ENCODE measurements at places on chromosomes 6 and 20.

DNA sequence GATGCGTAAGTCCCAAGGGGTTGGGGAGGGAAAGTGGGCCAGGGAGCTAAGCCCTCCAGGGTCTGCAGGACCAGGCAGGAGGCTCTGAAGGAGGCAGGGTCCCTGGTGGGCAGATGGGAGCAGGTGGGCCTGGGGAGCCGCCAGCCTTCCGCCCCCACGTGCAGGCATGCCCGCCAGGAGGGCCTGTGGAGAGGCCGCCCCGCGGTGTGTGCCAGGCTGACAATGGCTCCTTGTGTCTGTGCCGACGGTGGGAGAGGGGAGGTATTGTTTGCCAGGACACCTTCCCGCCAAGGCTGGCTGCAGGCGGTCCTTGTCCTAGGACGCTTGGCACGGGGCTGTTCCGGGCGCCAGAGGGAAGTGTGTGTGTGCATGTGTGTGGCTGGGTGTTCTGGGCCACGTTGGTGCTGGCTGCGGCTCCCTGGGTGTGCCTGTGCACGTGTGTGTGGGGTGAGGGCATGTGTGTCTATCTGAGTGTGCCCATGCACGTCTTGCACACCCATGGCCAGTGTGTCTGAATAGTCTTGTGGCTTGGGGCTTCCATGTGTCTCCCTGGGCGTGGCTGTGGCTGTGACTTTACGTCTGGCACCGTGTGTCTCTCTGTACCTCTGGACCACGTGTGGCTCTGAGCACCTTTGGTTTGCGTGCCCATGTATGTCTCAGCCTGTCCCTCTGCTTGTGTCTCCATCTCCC lies 153.0 kb downstream of the CEBPB start:
- no peak overlapping the region for H3K4me3 ChIP-seq
- H3K4me1 ChIP-seq: peaks cover 53% of the 10 kb centered on the region
- H3K27ac ChIP-seq: no peak overlapping the region
- no peak for DNase-seq
- no peaks in the 10 kb centered on the region for H3K27me3 ChIP-seq

DNA sequence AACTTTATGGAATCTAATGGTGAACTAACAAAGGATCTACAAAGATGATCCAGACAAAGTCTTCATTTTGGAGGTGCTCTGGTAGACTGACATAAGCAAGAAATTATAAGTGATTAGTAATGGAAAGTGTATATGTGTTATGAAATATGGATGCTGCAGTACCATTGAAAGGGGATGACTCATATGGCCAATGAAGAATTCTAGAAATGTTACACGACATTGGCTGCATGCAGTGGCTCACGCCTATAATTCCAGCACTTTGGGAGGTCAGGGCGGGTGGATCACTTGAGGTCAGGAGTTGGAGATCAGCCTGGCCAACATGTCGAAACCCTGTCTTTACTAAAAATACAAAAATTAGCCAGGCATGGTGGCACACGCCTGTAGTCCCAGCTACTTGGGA lies 23.5 kb downstream of the CFAP206 start:
- no peaks in the 10 kb centered on the region for H3K36me3 ChIP-seq
- no peak overlapping the region for H3K4me3 ChIP-seq
- H3K27ac ChIP-seq: no peak overlapping the region
- H3K4me1 ChIP-seq: no peaks in the 10 kb centered on the region
- DNase-seq: no peak

- H3K27me3 ChIP-seq: no peaks in the 10 kb centered on the region
- no peaks in the 10 kb centered on the region for H3K36me3 ChIP-seq
- H3K4me1 ChIP-seq: peaks cover 35% of the 10 kb centered on the region
- DNase-seq: no peak
Observed at GRCh38 chr6:42296614-42297013, 79.0 kb upstream of the MRPS10 start.

DNA sequence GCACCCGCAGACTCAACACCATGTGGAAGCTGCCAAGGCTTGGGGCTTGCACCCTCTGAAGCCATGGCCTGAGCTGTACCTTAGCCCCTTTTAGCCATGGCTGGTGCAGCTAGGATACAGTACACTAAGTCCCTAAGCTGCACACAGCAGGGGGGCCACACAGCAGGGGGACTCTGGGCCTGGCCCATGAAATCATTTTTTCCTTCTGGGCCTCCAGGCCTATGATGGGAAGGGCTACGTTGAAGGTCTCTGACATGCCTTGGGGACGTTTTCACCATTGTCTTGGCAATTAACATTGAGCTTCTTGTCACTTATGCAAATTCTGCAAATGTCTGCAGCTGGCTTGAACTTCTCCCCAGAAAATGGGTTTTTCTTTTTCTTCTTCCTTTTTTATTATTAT lies 103.3 kb downstream of the SLC16A10 start:
- no peaks in the 10 kb centered on the region for H3K36me3 ChIP-seq
- no peak for DNase-seq
- no peaks in the 10 kb centered on the region for H3K4me1 ChIP-seq
- H3K4me3 ChIP-seq: no peak overlapping the region
- no peak overlapping the region for H3K27ac ChIP-seq

GRCh38 chr6:168598251-168599117 lies 157.5 kb downstream of the SMOC2 start:
- no peaks in the 10 kb centered on the region for H3K4me1 ChIP-seq
- no peak overlapping the region for H3K27ac ChIP-seq
- no peaks in the 10 kb centered on the region for H3K27me3 ChIP-seq
- no peak for DNase-seq
- no peaks in the 10 kb centered on the region for H3K36me3 ChIP-seq

GRCh38 chr6:39824030-39824926 lies 32.1 kb downstream of the DAAM2 start:
- no peak overlapping the region for H3K4me3 ChIP-seq
- no peaks in the 10 kb centered on the region for H3K27me3 ChIP-seq
- H3K36me3 ChIP-seq: no peaks in the 10 kb centered on the region
- H3K27ac ChIP-seq: peak overlapping the region; percentile 54

DNA sequence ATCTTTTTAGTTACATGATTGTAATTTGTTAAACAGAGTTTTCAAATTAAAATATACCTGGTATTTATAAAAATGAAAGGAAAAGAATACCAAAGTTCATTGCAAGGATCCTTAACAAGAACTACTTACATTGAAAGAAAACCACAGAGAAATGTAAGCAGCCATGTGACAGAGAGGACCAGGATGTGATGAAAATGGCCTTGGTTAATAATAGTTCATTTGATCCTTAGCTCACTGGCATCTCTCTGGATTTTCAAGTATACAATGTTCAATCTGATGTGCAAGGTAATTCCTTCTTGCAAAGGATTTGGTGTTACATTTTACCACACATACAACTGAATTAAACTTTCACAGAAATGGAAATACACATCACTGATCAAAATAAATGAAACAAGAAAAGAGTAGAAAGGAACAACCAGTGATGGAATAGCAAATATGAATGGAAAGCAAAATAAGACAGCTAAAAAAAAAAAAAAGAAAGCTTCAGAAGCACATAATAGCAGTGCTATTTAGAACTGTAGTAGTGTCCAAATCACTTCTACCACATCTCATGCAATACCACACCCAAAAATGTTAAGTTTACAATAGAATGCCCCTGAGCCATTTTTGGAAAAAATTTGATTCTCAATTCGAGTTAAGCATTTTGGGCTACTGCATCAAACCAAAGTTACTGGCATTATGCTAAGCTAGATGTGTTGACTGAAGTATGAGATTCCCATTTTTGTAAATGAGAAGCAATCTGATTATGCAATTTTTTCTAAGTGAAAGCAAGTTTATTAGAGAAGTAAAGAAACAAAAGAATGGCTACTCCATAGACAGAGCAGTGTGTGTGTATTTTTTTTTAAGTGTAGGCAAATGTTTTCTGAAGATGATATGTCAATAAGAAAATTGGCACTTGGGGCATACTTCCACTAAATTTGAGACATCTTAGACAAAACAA lies 22.6 kb upstream of the HLA-A start:
- DNase-seq: no peak
- H3K4me1 ChIP-seq: no peaks in the 10 kb centered on the region
- H3K36me3 ChIP-seq: no peaks in the 10 kb centered on the region
- H3K4me3 ChIP-seq: no peak overlapping the region

- H3K27ac ChIP-seq: no peak overlapping the region
- no peaks in the 10 kb centered on the region for H3K27me3 ChIP-seq
- no peaks in the 10 kb centered on the region for H3K4me1 ChIP-seq
- H3K4me3 ChIP-seq: no peak overlapping the region
Observed at GRCh38 chr20:59131551-59132285, 31.9 kb upstream of the ZNF831 start.

DNA sequence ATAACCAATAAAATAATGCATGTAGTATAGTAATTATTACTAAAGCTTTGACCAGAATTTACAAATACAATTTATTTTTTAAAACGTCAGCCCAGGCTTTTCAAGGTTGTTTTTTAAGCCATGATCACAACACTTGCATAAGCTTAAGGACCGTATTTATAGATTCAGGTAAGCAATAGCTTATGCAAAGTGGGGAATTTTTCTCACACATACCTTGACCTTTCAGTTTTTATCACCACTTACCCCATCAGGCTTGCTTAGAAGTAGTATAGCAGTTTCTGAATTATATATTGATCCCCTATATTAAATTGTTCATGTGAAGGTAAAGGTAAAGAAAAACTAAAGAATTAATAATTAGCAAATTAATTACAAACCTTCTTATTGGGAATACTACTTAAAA lies 232.3 kb upstream of the FKBP1C start:
- H3K27me3 ChIP-seq: no peaks in the 10 kb centered on the region
- no peak overlapping the region for H3K27ac ChIP-seq
- H3K36me3 ChIP-seq: no peaks in the 10 kb centered on the region
- no peak for DNase-seq
- no peaks in the 10 kb centered on the region for H3K4me1 ChIP-seq

- no peak for DNase-seq
- H3K36me3 ChIP-seq: no peaks in the 10 kb centered on the region
- H3K27me3 ChIP-seq: no peaks in the 10 kb centered on the region
- peak overlapping the region; percentile 29 for H3K27ac ChIP-seq
- peaks cover 44% of the 10 kb centered on the region for H3K4me1 ChIP-seq
Observed at GRCh38 chr6:7216941-7217621, 95.9 kb downstream of the SSR1 start.

DNA sequence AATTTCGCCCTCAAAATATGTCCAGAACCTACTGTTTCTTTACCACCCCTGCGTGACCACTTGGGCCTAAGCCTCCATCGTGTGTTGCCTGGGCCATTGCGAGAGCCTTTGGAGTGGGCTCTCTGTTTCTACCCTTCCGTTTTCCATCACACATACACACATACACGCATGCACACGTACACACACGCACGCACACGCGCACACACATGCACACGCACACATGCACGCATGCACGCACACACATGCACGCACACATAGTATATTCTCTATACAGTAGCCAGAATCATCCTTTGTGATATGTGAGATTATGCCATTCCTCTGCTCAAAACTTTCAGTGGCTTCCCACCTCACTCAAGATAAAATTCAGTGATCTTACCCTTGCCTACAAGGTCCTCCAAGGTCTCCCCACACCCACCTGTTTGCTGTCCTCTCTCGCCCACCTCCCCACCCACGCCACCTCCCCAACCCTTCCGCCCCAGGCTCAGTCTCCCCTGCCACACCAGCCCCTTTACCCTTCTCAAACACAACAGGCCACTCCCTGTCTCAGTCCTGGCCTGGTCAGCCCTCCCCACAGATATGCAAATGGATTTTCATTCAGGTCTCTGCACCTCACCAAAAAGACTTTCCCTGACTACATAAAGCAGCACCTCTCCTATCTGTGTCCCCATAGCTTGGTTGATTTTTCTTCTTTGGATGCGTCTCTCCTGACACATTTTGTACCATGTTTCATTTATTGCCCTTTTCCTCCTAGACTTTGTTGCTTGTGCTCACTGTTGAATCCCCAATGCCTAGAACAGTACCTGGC lies 559.6 kb downstream of the CD83 start:
- no peak overlapping the region for H3K27ac ChIP-seq
- H3K4me3 ChIP-seq: no peak overlapping the region
- no peaks in the 10 kb centered on the region for H3K4me1 ChIP-seq
- DNase-seq: no peak

GRCh38 chr6:7803214-7803613 lies 77.3 kb downstream of the BMP6 start:
- H3K27ac ChIP-seq: no peak overlapping the region
- no peaks in the 10 kb centered on the region for H3K36me3 ChIP-seq
- H3K4me1 ChIP-seq: peaks cover 8% of the 10 kb centered on the region
- DNase-seq: no peak

Data from vagina (tissue), 2 donors.